ENCODE measurements at places on chromosomes 2 and 18.

DNA sequence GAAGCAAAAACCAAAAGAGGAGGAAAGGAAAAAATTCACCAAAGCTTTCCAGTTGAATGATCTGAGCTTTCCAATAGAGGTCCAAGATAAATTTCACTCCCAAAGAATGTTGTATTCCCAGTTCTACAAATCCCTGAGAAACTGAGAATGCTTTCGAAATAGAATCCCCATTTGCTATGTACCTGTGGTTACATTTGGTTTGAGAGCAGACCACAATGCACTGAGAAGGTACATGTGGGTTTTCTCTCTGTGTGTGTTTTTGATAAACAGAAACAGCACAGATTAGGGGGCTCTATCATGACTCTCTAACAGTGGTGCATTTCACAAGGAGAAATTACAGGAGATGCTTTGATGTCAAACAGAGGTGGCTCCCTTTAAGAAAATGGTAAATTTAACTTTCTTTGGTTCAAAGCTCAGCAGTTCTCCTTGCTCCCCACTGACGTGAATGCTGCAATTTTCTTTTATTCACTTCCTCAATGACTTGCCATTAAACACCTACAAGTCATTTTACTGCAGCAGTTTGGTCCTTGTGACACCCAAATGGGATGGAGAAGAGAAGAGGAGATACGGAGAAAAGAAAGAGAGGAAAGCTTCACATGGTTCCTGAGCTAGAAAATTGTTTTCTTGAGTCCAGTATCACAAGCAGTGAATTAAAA lies 108.7 kb downstream of the EPHA4 start:
- no peak for DNase-seq

DNA sequence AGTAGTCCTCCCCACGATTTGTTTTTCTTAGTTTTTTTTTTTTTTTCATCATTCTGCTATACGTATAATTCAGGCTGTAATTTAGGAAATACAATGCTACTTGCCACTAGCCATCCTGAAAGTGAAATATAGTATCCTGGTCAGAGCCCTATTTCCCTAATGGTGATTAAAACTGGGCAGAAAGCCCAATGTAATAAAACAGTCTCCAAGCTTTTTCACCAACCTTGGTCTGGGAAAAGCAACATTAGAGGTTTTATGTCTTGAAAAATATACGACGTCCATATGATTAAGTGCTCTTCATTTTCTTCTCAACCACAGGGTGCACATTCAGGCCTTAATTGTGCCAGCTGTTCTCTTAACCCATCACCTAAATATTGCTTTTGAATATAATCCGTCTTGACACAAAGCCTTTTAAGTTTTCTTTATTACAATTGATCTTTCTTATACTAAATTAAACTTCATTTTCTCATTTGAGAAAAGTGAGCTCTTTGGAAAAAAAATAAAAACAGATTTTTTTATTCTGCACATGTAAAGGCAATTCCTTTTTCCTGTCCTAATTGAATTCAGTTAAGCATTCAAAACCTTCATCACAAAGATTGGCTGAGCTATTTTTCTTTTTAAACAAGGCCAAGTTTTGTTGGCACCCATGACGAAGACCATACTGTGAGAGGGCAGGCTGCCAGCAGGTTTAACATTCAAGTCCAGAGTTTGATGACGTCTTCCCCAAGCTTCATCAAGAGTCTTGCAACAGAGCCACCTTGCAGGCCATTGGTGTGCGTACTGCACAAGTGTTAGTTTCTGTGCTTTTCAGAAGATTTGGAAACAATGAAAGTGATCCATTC lies 52.7 kb downstream of the MAP2 start:
- DNase-seq, result peak; percentile 62

- DNase-seq, result peak; percentile 57
Observed at GRCh38 chr2:12884713-12885282, 168.1 kb downstream of the TRIB2 start.

GRCh38 chr2:127124426-127124825 lies 17.5 kb upstream of the BIN1 start:
- DNase-seq, result no peak

DNA sequence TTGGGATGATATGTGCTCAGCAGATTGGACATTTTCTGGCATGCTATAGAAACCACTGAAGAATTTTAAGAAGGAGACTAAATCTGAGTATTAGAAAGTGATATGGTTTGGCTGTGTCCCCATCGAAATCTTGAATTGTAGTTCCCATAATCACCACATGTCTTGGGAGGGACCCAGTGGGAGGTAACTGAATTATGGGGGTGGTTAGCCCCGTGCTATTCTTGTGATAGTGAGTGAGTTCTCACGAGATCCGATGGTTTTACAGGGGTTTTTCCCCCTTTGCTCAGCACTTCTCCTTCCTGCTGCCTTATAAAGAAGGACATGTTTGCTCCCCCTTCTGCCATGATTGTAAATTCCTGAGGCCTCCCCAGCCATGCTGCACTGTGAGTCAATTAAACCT lies 535.9 kb upstream of the VRK2 start:
- no peak for DNase-seq

DNA sequence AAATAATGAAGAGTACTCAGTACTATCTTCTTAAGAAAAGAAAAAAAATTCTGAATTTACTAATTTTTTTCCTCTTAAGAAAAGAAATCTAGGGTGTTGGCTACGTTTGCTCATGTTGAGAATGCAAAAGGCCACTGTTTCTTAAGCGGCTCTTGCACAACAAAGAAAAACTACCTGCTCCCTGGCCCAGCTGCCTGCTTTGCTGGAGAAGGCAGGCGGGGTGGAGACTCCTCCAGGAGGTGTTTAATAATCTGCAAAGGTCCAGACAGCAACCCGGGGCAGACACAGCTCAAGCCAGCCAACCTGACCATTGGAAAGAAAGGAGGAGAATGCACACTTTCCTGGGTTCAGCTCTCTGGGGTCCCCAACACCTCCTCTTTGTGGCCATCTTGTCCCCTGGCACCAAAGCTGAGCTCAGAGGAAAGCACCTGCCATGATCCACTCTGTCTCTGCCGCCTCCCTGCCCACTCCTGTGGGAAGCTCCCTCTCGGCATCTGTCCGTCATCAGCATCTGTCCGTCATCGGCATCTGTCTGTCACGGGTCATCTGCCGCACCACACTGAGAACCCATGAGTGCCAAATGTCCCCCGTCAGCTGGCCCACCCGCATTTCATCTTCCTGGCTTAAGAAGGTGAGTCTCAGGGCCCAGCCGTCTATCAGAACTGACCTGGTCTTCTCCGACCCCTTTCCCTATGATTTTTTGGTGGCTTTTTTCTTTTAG lies 11.9 kb downstream of the ZNF516 start:
- no peak for DNase-seq

DNA sequence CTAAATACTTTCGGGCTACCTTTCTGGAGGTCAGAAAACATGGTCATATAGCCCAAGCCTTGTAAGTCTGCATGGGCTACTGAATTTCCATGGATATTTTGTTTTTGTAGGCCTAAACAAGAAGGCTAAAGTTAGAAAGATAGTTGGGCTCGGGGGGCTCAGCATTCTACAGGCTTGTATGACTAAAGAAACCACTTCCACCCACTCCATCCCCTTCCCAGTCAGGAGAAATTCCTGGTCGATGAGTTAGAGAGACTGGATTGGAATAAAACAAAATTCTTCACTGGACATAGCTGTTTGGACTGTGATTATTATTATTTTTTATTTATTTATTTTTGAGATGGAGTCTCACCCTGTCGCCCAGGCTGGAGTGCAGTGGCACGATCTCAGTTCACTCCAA lies 539.4 kb upstream of the TNP1 start:
- DNase-seq, result no peak

- no peak for DNase-seq
Observed at GRCh38 chr2:180495606-180496005, 484.8 kb upstream of the UBE2E3 start.

GRCh38 chr2:70115646-70116442 lies 28.6 kb downstream of the PCBP1 start:
- no peak for DNase-seq

Data from lung (tissue), 17 donors.